ENCODE measurements at places on chromosomes 12 and 14.

GRCh38 chr12:70989232-70989631, 68.7 kb upstream of the PTPRR start:
- DNase-seq: no peak

- no peak for DNase-seq
These were observed 715 bp downstream of the CACNB3 start for GRCh38 chr12:48818831-48819590.

- DNase-seq: no peak
These were observed 6.7 kb downstream of the TESPA1 start for GRCh38 chr12:54977857-54978256.

DNA sequence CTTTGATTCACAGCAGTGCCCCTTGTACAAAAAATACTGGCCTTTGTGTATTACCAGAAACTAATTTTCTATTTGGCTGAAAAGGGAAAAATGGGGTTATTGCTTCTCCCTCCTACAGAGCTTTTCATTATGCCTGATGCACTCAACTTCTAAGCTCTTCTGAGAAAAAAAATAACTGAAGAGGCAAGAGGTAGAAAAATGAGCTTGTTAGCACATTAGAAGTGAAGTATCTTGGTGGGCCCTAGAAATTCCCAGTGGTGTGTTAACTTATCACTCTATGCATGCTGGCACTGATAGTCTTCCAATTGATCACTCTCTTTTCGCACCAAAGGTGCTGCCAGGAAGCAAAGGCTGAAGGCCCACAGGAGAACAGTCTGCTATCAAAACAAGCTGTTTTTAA, 17.1 kb downstream of the INSM2 start:
- DNase-seq: no peak

- DNase-seq: no peak
These were observed 42.2 kb upstream of the LDHB start for GRCh38 chr12:21699851-21700250.

GRCh38 chr14:72565149-72565559, 328.7 kb downstream of the DPF3 start:
- DNase-seq: no peak

- DNase-seq: no peak
These were observed 21.6 kb downstream of the FBXL14 start for GRCh38 chr12:1572731-1573130.

- DNase-seq: no peak
These were observed 248.5 kb upstream of the LMO3 start for GRCh38 chr12:16854465-16854864.

GRCh38 chr12:21558100-21558679, 32.1 kb downstream of the SPX start:
- no peak for DNase-seq

DNA sequence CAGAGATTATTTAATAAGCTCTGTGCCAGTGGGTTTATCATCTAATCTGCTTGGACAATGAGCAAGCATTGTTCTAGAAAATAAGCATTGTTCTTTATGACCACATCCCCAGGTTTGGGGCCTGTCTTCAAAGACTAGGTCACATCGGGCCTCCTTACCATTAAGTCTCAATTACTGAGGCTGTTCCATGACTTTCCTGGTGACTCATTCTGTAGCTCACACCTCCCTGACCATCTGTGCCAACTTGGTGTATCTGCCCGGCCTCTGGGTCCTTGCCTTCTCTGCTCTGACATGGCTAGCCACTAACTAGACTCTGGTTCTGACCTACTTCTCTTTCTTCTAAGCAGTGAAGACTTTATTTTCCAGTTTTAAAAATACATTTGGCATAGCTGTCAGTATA, 44.4 kb upstream of the PLEKHA5 start:
- no peak for DNase-seq

- no peak for DNase-seq
These were observed 6.6 kb downstream of the APPL2 start for GRCh38 chr12:105229371-105229770.

DNA sequence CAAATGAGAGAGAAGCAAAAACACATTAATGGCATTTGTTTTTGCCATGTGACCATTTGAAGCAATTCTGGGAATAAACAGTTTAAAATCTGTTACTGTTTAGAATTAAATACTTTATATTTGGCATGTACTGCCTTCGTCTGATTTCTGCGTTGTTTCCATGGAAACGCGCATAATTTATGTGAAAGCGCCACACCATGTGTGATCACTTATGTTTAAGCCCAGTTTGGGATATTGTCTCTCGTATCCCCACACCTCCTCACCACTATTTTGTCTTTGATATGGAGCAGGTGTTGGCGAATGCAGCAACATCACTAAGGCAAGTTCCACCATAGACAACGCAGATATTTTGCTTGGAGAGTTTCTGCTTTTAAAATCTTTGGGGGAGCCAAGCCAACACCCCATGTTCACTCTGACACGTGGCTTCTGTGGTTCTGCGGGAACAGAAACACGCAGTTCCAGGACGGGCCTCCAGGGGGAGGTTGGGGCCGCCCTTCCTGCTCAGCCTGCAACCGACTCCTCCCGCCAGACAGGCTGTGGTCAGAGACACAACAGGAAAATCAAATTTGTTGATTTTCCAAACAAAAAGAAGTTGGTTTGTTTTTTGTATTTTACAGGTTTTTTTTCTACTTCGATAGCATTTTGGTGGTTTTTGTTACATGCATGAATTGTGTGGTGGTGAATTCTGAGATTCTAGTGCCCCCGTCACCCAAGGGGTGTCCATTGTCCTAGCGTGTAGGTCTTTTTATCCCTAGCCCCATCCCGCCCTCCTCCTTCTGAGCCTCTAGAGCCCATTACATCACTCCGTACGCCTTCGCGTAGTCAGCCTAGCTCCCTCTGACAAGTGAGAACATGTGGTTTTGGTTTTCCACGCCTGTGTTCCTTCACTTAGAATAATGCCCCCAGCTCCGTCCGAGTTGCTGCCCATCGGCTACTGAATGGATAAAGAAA, 101.9 kb upstream of the SFSWAP start:
- peak; percentile 77 for DNase-seq

- DNase-seq: peak; percentile 23
These were observed 52.4 kb upstream of the CAPRIN2 start for GRCh38 chr12:30806989-30807694.

DNA sequence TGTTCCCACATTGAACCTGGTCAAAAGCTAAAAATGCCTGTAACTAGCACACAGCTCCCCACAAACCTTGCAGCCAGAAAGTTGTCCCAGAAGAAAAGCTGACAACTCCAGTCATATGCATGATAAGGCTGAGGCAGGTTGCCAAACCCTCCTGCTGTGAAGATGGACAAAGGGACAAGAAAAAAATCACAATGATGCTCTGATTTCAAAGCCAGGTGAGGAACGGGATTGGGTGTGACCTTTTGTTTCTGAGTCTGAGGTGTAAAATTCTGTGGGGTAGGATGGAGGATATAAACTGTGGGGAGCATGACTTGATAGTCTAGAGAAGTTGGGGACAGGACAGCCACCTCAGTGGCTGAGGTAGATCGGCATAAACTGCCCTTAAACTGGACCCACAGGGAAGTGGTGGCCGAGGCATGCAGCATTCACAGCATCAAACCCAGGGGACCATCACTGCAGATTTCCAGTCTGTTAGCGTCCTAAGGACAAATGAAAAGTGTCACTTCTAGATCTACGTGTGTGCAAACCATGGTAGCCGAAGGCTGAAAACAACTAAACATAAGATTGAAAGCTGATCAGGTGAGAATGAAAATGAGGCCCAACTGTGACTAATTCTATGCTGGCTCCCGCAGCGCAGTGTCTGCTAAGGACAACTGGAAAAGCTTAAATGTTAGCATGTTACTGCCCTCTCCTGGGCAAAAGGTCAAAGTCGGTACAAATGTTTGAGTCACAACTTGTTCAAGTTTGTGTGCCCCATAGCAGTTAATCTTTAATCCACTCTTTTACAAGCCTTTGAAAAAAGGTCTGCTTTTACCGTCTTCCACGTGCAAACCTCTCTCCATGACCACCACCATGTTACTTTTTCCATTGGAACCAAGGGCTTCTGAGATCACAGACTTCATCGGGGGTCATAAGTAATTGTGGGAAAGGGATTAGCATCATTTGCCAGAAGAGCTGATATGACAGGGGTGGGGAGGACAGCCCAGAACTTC, 39.8 kb downstream of the GRIN2B start:
- peak; percentile 34 for DNase-seq
